ENCODE measurements at places on chromosomes 6 and 20.

DNA sequence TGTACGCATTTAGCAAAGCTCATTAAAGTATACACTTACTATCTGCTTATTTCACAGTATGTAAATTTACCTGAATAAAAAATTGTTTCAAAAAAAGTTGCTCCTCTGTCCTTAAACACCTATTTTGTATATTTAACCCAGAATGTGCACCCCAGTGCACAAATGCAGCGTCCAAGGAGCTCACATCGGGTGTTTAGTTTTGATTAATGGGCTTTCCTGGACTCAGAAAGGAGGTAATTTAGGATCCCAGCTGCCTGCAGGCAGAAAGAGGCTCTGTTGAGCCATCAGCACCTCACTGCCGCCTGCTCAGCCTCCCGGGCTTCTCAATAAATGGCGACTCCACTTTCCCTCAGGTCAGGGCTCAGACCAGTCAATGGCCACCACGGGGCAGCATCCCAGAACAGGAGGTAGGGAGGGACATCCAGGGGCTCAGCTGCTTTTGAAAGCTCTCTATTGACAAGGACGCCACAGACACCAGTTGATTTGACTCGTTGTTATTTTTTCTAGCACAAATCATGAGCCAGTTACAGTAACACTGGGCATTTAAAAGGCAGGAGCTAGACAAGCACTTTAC, 70.2 kb upstream of the TBC1D7 start:
- peak; percentile 39 for DNase-seq

GRCh38 chr6:160507420-160507819, 156.7 kb downstream of the LPA start:
- no peak for DNase-seq

GRCh38 chr20:25586877-25587276, 1.5 kb upstream of the NINL start:
- no peak for DNase-seq

DNA sequence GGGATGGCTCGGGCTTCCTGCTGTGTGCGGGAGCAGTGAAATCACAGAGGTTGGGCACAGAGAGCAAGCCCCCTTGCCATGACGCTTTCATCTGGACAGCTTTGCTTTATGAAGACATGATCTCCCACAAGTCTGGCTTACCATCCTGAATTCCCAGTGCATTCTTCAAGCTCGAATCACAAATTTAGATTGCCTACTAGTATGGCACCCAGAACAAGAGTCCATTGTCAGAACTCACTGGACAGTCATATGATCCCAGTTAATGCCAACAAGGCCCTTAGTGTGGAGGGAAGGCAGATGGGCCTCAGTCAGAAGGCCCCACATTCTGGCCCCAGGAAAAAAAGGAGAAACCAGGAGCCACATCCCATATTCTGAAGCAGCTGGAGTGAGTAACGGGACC, 147.3 kb upstream of the FOXQ1 start:
- no peak for DNase-seq

DNA sequence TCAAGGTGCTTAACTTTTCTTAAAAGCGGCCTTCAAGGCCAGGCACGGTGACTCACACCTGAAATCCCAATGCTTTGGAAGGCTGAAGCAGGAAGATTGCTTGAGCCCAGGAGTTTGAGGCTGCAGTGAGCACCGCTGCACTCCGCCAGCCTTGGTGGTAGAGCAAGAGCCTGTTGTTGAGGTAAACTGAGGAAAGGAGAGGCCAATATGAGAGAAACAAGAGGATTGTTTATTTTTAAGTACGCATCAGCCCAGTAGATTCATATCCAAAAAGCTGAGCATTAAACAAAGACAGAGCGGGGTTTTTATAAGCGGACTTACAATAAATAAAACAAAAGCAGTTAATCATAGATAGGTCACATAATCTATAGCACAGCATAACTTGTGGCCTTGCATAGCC, 15.0 kb upstream of the GMPR start:
- no peak for DNase-seq

DNA sequence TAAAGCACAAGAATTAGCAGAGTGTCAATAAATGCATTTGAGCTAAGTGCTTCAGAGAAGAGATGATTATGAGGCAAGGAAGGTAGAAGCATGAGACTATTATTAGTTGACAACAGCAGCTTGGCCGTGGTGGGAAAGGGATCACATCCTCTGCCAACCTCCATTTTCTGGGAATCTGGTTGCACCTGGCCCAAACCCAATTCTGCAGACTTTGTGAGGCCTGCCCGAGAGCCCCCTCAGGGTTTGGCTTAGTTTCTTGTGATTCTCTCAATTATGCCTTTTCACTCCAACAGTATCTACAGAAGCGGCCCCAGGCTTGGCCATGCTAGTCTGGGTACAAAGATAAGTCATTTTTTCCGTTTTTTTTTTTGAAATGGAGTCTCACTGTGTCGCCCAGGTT, 111.0 kb upstream of the B3GAT2 start:
- DNase-seq: no peak

- no peak for DNase-seq
These were observed 101.2 kb downstream of the SNAP25 start for GRCh38 chr20:10319855-10320254.

DNA sequence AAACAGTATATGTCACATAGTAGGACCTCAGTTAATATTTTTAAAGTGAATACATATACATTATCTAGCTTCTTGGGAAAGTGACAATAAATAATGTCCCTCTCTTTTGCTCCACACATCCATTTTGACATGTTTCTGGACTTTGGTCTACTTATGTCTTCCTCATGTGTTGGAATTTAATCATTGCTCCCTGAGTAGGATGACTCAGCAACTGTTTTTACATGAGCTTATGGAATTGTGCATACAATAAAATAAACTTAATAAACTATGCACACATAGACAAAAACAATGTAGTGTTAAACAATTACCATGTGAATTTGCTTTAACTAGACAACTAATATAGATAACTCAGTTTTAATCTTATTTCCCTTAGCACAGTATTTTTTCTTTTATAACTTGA, 503.8 kb downstream of the TFAP2B start:
- no peak for DNase-seq

DNA sequence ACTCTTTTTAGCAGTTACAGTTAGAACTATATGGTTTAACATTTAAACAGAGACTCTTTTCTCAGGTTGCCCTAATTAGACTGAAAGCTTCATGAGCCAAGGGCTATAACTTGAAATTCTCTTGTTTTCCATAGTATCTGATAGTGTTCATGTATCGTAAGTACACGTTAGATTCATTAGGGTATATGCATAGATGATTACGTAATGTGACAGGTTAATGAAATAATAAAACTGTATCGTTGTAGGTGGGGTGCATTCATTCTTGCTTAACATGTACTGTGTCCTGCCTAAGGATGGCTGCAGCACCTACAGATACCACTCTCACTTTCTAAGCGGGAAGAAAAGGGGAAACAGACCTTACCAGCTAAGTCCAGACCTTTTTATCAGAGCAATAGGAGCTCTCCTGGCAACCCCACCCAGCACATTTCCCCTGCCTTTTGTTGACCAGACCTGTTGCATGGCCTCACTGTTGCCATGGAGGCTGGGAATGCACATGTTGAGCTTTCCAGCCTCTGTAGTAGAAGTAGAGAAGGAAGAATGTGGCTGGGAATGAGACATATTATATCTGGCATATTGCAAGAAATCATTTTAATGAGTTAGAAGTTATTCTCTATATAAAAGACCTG, 83.0 kb downstream of the MAP3K4 start:
- no peak for DNase-seq

DNA sequence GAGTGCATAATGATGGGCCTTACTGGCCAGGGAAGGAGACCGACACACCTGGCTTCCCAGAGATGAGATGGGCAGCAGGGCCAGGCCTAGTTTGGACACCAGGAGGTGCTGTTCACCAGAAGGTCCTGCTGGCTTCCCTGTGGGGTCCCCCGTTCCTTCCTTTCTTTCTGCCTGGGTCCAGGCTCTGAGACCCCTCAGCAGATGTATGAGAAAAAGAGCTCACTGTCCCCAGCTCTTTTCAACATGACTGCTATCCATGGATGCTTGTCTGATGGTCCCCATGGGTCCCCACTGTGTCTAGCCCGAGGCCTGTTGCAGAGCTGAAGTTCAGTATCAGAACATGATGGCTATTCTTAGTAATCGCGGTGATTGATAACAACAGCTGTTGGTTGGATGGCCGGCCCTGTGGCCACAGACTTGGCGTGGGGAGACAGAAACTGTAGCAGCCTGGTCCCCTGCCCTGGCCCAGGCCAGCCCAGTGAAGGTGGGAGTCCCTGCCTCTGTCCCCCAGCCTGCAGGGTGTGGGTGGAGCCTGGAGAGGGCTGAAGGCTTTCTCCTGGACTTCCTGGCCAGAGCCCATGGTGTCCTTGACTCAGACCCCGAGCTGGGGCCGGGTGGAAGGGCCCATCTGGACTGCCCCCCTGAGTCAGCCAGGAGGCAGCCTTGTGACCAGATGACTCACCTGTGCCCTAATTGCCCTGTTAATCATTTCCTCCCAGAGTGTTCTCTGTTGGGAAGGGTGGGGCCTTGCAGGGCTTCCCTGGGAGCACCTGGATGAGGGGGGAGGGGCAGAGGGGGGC, 9.9 kb upstream of the BAK1 start:
- peak; percentile 79 for DNase-seq

DNA sequence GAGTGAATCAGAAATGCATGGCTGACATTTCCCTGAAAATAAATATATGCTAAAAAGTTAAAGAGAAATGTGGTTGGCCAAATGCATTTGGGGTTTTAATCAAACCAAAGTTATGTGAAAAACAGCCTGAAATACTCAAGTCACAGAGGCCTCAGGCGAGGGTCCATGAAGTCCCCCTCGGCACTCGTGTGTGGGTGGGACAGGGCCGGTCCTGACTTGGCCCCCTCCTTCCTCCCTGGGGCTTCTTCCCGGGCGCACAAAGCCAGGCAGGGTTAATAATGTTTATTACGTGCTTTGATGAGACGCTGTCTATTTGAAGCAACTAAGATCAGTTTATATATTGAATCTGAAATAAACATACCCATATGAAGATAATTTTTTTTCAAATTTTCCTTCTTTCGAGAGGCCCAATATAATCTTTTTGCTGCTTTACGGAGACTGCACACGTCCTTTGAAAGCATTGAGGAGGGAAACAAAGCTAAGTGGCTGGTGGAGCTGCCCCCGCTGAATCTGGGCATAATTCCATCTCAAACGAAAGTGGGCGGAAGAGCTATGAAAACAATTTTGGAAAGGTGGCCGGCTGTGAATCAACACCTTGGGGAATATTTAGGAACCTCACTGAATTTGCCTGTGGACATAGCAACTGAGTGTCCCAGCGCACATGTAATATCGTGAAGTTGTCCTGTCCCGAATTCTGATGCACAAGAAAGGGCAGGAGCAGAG, 55.8 kb upstream of the SMOC2 start:
- no peak for DNase-seq

GRCh38 chr6:63389191-63389844, 69.5 kb upstream of the LGSN start:
- DNase-seq: no peak

DNA sequence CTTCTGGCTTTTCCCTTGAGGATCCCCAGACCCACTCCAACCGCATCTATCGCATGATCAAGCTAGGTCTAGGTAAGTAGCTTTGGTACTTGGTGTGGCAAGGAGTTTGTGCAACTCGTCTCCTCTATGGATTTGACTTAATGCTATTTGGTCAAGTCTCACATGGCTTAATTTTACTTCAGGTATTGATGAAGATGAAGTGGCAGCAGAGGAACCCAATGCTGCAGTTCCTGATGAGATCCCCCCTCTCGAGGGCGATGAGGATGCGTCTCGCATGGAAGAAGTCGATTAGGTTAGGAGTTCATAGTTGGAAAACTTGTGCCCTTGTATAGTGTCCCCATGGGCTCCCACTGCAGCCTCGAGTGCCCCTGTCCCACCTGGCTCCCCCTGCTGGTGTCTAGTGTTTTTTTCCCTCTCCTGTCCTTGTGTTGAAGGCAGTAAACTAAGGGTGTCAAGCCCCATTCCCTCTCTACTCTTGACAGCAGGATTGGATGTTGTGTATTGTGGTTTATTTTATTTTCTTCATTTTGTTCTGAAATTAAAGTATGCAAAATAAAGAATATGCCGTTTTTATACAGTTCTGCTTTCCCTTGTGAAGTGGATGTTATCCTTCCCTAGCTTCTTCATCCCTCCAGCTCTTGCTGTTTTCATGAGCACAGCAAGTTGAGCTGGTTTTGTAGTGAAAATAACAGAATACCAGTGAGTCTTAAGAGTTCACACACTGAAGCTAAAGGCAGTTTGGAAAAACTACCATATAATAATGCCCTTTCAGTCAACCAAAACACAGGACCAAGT, 3.8 kb downstream of the SLC35B2 start:
- DNase-seq: no peak

GRCh38 chr6:163346497-163346961, 68.0 kb upstream of the QKI start:
- DNase-seq: no peak

DNA sequence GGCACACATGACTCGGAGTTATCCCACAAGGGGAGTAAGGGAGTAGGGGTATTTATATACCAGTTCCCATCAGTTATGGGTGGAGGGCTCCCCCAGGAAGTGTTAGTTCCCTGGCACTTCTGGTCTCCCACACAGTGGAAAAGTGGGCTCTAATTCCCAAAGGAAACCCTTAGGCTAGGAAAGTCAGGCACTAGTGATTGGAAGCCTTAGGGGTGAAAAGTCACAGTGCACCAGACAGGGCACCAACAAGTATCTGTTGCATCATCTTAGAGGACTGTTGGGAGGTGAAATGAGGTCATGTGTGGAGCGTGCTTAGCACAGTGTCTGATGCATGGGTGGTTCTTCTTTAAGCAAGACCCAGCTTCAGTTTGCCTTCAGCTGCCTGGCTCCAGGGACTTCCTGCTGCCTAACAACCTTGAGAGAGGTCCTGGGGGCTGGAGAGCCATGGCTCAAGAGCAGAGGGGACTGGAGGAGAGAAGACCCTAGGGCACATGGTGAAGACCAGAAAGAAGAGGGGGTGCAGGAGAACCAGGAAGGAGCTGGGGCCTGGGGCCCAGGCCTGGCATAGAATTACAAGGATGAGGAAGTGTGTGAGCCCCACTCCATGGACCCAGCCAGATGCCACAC, 7.5 kb upstream of the FOXP4 start:
- no peak for DNase-seq

DNA sequence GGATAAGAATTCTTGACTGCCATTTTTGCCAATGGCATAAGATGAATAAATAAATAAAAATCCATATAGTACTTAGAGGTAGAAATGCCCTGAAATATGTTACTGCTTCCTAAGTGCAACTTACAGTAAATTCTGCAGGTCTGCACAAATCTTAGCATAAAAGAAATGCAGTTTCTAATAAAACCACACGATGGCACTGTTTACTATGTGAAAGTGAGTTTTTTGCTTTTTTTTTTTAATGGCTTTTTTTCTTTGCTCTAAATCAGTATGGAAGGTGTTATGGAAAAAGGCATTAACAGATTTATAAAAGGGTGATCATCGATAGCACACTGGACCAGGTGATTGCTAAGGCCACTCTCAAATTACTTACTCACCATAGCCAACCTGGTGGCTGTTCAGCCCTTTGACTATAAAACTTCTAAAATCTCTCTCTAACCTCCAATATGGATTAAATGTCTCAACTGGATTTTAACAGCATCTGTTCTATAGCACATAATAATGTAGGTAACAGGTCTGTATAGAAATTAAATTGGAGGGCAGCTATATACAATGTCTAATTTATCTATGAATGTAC, 45.8 kb downstream of the AHI1 start:
- DNase-seq: no peak

- no peak for DNase-seq
These were observed 541.1 kb downstream of the HAO1 start for GRCh38 chr20:7399114-7399513.
